C1 segment of cervical spinal cord (tissue), 14 donors: ENCODE measurements at places on chromosomes 1 and 21.

DNA sequence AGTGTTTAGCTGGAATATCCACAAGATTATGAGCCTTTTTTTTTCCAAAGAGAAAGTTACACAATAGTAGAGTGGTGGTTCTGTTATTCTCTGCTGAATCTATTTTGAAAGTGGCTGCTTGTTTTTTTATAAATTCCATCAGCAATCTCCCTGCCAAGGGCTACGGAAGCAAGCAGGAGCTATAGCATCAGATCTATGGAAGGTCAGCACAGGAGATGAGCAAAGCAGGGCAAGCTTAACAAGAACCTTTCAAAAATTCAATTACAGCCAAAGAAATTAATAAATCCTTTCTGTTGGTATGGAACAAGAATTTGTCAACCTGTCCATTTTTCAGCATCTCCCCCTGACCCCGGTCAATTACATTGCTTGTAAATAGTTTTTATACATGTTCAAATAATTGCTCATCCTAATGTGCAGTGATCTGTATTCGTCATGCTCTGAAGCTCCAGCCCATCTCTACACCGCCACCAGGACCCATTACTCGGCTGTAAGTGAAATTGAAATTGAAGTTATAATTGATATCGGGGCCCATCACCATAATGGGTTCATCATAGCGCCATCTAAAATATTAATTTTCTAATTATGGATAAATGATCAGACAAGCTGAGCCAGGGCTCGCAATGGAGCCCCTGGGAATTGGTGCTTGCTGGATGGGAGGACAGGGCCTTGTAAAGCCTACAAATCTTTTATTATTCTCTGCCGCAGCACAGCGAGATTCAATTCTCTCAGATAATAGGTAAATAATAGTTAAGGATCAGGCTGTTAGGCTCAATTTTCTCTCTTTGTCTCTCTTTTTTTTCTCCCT is 215.1 kb downstream of the ATG4C start:
- DNase-seq, result no peak

DNA sequence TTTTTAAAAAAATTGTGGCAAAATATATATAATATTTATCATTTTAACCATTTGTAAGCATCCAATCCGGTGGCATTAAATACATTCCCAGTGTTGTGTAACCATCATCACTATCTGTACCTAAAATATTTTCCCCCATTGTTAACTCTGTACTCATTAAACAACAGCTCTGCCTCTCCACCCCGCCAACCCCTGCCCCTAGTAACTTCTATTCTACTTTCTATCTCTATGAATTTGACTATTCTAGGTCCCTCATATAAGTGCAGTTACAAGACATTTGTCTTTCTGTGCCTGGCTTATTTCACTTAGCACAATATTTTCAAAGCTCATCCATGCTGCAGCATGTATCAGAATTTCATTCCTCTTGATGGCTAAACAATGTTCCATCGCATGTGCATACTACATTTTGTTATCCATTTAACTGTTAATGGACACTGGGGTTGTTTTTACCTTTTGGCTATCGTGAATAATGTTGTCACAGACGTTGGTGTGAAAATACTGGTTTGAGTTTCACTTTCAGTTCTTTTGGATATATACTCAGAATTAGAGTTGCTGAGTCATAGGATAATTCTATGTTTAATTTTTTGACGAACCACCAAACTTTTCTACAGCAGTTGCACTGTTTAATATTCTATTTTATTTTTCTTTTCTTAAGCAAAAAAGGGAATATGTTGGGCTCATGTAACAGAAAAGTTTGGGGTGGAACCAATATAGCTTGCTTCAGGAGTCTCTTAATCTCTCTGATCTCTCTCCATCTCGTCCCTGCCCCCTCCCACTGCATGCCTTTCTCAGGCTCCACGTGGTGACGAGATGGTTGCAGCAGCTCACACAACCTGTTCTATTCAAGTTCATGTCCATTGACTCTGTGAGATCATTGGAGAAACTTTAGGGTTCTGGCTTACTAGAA is 25.2 kb upstream of the RCAN1 start:
- no peak for DNase-seq

GRCh38 chr1:31476891-31477846 is 64.2 kb downstream of the SERINC2 start:
- DNase-seq, result no peak

- no peak for DNase-seq
These were observed 28.1 kb downstream of the SHISA4 start for GRCh38 chr1:201916649-201917249.

DNA sequence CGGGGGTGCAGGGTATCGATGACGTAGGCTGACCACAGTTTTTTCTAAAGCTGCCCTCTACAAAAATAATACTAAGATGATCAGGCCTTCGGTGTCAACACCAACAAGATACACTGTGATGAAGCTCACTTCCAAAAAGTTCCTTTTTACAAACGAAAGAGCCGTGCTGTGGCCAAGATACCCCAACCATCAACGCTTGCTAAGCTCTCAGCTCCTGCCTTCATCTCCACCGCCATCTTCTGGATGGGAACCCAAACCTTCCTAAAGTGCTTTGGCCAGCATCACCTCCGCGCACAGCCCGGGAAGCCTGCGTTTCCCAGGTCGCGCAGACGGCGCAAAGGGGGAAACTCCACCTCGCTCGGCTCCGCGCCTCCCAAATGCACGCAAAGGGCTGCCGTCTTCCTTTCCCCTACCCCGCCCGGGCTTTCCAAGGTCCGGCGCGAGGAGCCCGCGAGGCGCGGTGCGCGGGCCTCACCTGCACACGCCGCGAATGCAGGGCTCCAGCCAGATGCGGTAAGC is 541 bp downstream of the USP48 start:
- peak; percentile 21 for DNase-seq

- DNase-seq, result no peak
These were observed 110.9 kb upstream of the APP start for GRCh38 chr21:26281506-26281905.

- no peak for DNase-seq
These were observed 40.1 kb downstream of the PRPF38A start for GRCh38 chr1:52444463-52444862.

DNA sequence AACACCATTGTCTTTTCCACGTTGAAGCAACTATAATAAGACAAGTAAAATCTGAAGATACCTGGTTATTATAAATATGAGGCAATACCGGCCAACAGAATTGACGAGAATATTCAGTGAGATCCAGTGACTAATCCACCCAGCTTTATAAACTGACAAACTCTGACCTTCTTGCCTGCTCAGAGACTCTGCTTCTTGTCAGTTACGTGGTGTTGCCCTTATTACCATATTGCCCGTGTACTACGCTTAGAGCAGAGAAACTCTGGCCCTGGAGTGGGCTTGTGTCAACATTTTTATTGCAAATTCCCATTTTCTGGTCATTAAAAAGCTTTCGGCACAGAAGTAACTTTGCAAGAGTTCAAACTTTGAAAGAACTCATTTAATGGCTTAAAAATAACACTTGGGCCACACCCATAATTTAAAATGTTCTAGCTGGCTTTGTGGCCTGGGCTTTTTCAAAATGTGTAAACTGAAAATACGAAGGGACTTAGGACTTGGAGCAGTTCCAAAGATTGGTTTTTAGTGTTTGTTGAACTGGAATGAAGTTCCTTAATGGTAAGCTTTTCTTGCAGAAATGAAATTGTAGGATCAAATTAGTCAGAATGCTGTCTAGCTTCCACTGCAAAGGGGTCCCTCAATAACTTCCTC is 266.2 kb downstream of the LMO4 start:
- DNase-seq, result no peak

- no peak for DNase-seq
These were observed 190.4 kb downstream of the ZBTB18 start for GRCh38 chr1:244241438-244241837.

- DNase-seq, result no peak
These were observed 957.4 kb upstream of the NCAM2 start for GRCh38 chr21:20040768-20041167.

- no peak for DNase-seq
These were observed 136.8 kb upstream of the IRF2BP2 start for GRCh38 chr1:234746798-234747196.

GRCh38 chr1:65509912-65510680 is 89.6 kb downstream of the LEPR start:
- no peak for DNase-seq

DNA sequence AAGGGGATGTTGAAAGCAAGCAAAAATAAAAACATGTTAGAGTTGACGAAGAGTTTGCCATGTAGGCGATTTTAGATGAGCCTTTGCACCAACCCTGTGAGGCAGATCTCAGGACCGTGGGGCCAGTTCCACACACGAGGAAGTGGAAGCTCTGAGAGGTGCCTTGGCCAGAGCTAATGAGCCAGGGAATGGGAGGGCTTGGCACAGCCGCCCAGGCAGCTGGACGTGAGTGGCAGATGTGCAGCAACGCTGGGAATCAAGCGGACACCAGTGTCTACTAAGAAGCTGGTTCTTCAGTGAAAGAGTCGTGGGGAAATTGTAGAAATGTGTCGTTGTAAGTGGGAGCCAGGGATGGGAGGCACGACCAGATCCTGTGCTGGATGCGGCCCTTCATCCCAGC is 58.9 kb upstream of the COL6A1 start:
- DNase-seq, result no peak

GRCh38 chr1:229984310-229984991 is 82.6 kb upstream of the GALNT2 start:
- no peak for DNase-seq

DNA sequence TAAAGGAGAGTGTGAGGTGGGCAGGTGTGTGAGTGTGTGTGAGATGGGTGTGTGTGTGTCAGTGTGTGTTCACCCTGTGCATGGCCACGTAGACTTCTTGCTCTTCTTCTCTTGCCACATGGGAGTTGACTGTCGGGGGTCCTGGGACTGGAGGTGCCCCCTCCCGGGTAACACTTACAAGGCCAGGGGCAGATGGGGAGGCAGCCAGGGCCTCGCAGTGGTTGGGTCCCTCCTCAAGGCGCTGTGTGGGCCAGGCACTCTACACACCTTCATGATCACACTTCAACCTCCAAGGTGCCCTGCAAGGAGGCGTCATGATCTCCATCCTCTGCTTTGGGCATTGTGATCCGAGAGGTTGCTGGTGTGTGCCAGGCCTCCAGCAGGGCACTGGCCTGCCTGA is 2.3 kb downstream of the PLA2G2F start:
- no peak for DNase-seq

DNA sequence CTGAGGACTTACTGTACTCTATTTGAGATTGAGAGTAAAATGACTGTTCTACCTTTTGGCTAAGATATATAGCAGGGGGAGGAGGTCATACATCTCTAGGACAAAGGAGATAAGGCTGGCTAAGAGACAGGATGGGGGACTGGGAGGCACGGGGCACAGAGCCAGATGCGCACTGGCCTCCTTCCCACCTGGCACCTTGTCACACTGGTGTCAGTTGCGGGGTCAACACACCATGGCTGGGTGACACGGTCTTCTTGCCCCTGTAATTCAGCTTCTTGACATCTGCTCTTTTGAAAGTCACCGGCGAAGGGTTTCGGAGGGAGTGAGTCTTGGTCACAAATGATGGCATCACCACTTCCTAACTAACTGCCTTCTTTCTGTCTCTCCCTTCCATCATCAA is 177.3 kb downstream of the ZSCAN20 start:
- DNase-seq, result no peak

DNA sequence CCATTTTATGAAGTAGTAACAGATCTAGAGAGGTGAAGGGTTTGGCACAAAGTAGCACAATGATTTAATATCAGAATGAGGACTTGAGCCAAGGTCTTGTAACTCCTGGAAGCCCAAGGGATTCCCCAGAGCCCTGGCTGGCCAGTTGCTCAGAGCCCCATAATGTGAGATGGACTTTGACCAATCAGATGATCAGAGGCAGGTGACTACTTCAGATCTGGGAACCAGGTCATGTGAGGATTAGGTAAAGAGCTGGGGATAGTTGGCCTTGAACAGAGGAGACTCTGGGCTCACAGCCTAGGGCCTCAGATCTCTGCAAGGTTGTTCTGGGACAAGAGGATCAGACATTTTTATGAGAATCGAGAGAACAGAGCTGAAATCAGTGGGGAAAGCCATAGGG is 18.9 kb downstream of the SHISAL2A start:
- DNase-seq, result no peak

- no peak for DNase-seq
These were observed 252.2 kb downstream of the FAF1 start for GRCh38 chr1:50707824-50708223.

- DNase-seq, result no peak
These were observed 27.9 kb downstream of the GNB1 start for GRCh38 chr1:1862905-1863547.

DNA sequence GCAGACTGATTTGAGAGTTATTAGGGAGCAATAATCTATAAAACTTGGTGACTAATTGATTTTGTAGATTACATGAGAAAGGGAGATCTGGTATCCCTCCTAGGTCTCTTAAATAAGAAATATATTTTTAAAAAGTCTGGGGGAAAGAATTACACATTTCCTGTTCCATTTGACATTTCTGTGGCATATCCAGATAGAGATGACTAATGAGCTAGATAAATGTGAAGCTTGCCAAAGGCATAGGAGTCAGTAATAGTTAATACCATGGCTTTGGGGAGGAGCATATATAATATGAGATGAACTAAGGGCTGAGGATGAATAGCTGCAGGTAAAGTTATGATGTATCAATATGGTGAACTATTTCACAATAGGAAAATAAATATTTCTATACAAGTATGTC is 663.7 kb downstream of the PTPRC start:
- DNase-seq, result no peak

GRCh38 chr1:80917225-80917624 is 883.5 kb upstream of the ADGRL2 start:
- DNase-seq, result no peak

- DNase-seq, result no peak
These were observed 710 bp downstream of the KLHL20 start for GRCh38 chr1:173715538-173715844.

GRCh38 chr1:191043066-191043465 is 565.4 kb upstream of the BRINP3 start:
- no peak for DNase-seq

DNA sequence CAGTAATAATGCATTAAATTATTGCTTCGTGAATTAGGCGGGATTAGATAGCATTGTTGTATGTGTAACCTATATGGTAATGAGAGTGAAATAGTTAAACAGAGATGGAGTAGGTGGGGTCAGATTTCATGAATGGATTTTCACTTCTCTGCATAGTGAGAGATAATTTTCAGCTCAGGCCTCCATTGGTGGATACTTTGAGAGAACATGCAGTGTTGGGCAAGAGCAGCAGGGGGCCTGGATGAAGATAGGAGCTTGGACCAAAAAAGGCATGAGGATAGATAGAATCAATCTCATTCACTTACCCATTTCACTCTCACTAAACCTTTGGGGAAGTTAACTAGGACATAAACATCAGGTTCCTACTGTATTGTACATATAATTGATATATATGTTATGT is 39.5 kb upstream of the C1orf87 start:
- no peak for DNase-seq

GRCh38 chr1:204254031-204254661 is 40.4 kb upstream of the GOLT1A start:
- DNase-seq, result no peak
